H9 (cell line): ENCODE measurements at places on chromosomes 5 and 9. TPM values are rescaled to one million over a fixed set of nuclear protein-coding genes. Genes with fewer than 3 reads are reported as not detected.

The MARVELD2 gene
- total RNA-seq: 29.5 and 30.3 TPM in 2 replicates

GRCh38 chr9:28163619-28164018 lies 590.3 kb upstream of the C9orf72 start:
- DNase-seq: no peak

DNA sequence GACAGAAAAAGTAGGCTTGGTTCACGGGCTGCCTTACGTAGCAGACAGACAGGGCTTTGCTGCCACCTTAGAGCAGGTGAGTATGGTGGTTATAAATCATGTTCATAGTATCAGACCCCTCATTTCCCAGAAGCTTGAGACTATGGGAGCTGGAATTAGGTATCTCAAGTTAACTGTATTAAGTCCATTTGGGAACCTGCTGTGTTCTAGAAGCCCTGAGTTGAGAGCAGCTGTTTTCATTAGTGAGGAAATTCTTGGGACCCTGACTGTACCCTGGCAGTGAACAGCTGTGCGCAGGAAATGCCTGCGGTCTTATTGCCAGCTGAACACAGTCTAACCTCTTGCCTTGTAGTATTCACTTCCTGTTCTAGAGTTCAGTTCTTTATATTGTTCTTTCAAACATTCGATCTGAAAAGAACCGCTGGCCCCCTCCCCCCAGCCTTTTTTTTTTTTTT lies 29.8 kb downstream of the UGCG start:
- DNase-seq: no peak

- no peak for DNase-seq
Observed at GRCh38 chr5:82163452-82164175, 114.5 kb downstream of the RPS23 start.

DNA sequence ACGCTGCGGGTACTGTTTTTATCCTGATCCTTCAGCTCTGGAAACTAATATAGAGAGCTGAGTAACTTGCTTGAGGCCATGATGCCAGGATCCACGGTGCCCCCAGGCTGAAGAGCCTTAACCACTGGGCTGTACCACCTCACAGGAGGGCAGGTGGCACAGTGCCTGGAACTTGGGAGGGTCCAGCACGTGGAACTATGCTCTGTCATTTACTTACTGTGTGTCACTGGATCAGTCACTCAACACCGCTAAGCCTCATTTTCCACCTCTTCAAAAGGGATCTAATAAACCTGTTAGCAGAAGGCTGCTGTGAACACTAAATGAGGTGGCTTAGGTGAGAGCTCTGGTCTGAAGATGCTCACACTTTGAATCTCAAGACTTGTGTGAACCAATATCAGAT lies 29.6 kb downstream of the KCNIP1 start:
- no peak for DNase-seq

GRCh38 chr5:135719428-135720063 lies 114.9 kb upstream of the SLC25A48 start:
- no peak for DNase-seq

DNA sequence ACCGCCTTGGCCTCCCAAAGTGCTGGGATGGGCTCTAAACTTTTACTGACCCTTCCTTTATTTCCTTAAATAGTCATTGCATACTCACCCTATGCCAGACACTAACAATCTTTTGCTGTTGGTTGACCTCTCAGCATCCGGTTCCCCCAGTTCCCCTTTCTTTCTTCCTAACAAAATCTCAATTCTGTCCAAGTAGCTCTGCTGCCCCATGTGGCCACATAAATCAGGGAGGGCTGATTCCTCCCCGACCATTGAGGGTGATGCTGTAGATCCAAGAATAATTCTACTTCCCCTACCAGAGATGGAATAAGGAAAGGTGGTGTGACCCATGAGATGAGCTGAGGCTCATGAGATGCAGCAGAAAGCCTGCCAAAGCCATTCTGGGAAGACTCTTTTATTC lies 315.3 kb upstream of the MSX2 start:
- DNase-seq: no peak

- DNase-seq: no peak
Observed at GRCh38 chr9:22237497-22238363, 208.9 kb upstream of the DMRTA1 start.

- DNase-seq: peak; percentile 64
Observed at GRCh38 chr9:19551124-19551929, 142.5 kb downstream of the ACER2 start.

- DNase-seq: no peak
Observed at GRCh38 chr5:33772380-33772897, 119.4 kb downstream of the ADAMTS12 start.

DNA sequence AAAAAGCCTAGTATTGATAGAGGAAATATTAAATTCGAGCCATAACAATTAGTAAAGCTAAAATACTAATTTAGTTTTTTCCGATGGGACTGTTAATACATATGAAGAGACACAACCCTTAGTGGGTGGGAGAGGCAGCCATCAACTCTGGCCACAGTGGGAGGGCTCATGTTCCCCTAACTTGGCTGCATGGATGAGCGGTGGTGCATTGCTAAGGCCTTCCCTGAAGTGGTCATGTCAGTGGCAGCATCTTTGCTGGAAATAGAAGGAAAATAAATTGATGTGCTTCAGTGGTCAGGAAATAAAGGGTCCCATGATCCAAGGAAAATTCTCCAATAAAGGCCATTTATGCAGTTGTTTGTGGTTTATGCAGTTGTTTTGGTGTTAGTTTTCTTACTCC lies 33.9 kb upstream of the F2RL2 start:
- no peak for DNase-seq
